ENCODE measurements at places on chromosomes 7 and 10.
A peak's percentile ranks its signal among the peaks of the same experiment; 100 is the strongest.

DNA sequence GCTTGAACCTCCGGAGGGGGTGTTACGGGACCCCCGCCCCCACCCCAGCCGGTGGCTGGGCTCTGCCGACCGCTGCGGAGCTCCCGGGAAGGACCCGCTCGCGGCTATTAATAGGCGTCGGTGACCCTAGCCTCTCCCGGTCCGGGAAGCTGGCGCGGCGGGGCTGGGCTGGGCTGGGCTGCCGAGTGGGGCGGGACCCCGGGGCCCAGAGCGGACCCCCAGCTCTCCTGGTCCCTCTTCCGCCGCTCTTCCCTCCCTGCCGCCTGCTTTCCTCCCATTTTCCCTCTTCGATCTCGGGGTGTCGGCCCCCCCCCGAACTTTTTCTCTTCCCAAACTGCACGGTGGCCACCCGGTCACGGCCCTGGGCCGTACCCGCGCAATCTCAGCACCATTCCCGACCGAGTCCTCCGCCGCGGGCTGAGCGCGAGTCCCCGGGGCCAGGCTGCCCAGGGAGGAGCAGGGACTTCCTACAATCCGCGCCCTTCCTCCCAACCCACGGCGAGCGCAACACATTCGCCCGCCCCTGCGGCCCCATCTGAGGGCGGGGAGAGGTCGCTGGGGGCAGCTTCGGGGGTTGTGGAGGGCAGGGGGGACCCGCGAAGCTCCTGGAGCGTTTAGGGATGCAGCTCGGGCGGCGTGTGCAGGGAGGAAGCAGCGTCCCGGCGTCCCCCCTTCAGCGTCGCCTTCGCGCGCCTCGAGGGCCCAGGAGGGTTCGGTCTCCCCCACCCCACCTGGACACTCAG, 3.1 kb upstream of the ELFN1 start:
- DNase-seq = peak; percentile 16

DNA sequence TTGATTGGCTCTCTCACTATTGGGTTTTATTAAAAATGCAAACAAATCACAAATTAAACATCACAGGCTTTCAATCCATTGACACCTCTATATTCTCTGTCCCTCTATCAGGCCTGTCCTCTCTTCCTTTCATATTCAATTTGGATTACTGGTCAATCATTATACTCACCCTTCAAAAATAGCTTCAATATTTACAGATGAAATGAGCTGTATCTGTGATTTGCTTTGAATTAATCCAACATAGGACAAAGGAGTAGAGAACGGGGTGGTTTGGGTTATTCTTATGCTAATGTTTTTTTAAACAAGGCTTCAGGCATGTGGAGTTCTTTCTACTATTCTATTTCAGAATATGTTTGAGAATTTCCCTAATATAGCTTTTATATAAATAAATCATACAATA, 2.3 kb downstream of the TAS2R39 start:
- no peak for DNase-seq

- DNase-seq = no peak
These were observed 221.4 kb upstream of the SEMA3C start for GRCh38 chr7:81140252-81140651.

DNA sequence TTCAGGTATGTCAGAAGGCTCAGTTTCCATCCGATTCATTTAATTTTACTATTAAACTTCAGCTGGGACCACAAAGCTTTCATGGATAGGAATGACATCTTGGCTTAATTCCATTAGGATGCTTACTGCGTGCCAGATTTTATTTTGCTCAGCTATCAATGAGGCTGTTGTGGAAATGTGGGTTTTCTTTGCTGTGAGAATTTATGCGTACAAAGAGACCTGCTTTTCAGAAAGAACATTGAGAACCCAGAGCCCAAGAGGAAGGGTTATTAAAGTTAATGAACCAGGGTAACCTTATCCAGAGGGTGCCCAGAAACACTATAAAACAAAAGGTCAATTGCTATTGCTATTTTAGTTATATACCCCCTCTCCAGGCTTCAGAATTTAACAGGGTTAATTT, 98.3 kb downstream of the MKLN1 start:
- DNase-seq = no peak

- DNase-seq = peak; percentile 63
These were observed 472.5 kb upstream of the SEMA3D start for GRCh38 chr7:85659364-85659763.

- DNase-seq = no peak
These were observed 164.8 kb upstream of the SLC25A13 start for GRCh38 chr7:96486681-96487080.

- DNase-seq = no peak
These were observed 244.5 kb upstream of the PITRM1 start for GRCh38 chr10:3417096-3417495.

- DNase-seq = peak; percentile 55
These were observed 259.2 kb downstream of the HDAC9 start for GRCh38 chr7:18754766-18755165.

DNA sequence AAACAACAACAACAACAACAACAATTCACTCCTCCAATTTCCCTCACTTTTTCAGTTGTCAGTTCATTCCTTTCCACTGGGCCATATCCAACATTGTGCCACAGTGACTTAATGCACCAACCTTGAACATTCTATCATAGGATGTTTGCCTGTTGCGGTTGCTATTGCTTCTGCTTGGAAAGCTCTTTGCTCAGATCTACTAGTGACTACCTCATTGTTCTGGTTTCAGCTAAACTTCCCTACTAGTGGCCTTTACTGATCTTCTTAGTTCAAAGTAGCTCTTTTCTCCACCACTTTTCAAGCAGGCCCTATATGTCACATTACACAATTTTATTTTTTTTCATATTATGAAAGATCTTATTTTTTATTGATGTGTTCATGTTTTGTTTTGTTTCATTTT, 9.8 kb upstream of the STEAP4 start:
- DNase-seq = no peak

- peak; percentile 43 for DNase-seq
These were observed 26.6 kb downstream of the ZNF775 start for GRCh38 chr7:150405584-150406311.

- peak; percentile 29 for DNase-seq
These were observed 220.1 kb downstream of the PPP1R3A start for GRCh38 chr7:113698556-113699220.

DNA sequence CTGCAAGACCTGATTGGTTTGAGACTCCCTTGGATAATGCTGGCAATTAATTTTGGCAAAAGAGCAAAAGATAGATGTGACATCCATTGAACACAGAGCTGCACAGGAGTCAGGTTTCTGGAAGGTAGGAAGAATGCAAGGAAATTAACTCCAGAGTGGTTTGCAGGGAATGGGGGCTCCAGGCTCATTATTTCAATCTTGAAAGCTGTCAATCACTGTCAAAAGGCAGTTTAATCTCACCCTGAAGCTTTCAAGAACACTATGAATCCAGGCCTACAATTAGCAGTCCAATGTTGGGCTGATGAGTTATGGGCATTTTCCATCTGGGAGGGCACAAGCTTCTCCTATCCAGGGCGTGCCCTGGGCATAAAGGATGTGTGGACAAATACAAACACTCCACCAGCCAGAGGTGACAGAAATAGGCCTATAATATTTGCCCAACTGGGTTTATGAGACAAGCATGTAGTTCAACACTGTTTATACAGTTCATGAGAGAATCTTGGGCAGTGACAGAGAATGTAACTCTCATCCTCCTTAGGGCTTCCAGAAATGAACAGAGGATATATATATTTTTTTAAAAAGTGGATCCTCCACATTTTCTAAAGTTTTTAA, 80.5 kb downstream of the KCNMA1 start:
- no peak for DNase-seq

GRCh38 chr10:99430451-99431189, at the start of gene GOT1:
Gene GOT1 (minus strand): TSS chr10:99430624. CDS start chr10:99430565, 59 bp downstream.
- peak; percentile 99 for DNase-seq

GRCh38 chr7:29042824-29043231, 84.7 kb upstream of the TRIL start:
- no peak for DNase-seq

GRCh38 chr10:75304741-75305390, 69.1 kb upstream of the COMTD1 start:
- DNase-seq = peak; percentile 27

- DNase-seq = no peak
These were observed 12.0 kb upstream of the GSDME start for GRCh38 chr7:24769014-24769830.

- no peak for DNase-seq
These were observed 39.4 kb upstream of the GRB10 start for GRCh38 chr7:50822110-50822509.

DNA sequence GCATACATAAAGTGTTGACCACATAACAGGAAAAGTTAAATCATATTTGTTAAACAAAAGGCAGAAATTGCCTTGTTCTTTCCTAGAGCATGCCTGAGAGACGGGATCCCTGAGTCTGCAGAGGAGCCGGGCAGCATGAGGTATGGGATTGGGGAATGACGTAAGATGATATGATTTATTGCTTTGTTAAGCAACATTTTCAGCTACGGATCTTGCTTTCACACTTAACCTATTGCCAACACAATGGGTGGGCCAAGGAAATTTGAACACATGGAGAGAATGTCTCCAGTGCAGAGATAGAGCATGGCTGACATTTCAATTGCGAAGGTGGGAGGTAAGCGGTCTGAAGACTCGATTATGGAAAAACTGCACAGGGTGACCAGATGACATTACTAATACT, 76.7 kb downstream of the EMX2 start:
- no peak for DNase-seq

- DNase-seq = no peak
These were observed 39.0 kb upstream of the SLC39A12 start for GRCh38 chr10:17912754-17913153.

GRCh38 chr7:149616898-149617297, 119.3 kb upstream of the ZNF746 start:
- DNase-seq = no peak

DNA sequence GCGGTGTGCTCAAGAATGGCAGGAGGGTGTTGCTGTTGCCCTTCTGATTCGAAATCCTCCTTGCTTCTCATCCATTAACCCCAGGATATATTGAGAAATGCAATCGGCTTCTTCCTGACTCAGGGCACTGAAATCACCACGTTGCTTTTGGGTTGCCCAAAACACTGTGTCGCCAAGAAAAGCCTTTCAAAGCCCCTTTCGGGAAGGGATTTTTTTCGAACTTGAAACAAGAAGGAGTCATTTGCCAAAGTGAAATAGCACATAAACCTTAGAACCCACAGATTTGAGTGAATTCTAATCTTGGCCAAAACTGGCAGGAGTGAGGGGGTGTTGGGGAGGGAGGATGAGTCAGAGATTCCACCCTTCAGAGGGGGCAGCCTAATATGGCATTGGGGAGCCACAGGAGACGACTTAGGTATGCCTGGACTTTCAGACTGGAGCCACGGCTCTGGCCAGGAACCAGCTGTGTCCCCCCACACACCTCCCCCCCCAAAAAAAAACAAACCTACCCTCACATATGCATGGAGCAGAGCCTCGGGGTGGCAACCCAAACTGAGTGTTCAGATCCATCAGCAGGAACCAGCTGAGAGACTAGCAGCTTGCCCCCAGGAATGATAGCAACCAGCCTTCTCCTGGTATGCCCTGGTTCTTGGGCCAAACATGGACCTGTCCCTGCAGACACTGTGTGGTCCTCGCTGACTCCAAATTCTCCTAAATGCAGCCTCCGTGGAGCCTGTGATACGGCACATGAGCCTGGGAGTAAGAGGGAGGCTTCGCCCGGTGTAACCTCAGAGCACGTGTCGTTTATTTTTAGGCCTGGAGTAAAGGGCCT, 138.4 kb downstream of the FGFR2 start:
- no peak for DNase-seq

DNA sequence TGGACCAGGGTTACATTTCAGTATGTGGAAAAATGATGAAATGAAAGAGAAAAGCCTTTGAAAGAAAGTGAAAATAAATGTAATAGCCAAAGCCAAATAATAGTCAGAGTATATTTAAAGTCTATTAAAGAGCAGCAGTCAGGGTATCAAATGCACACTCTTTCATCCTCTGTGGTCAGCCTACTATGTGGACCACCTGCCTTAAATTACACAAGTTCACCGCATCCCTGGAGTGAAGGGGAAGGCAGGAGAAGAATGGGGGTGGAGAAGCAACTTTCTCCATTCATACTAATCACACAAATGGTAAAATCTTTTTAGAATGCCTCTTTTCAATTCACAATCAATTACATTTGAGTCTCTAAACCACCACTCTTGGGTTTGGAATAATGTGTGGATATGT, 16.0 kb downstream of the TWIST1 start:
- DNase-seq = no peak

GRCh38 chr10:71850021-71850742, 869 bp downstream of the PSAP start:
- DNase-seq = no peak

GRCh38 chr7:99782012-99782953, 1.7 kb downstream of the CYP3A4 start:
- DNase-seq = no peak

DNA sequence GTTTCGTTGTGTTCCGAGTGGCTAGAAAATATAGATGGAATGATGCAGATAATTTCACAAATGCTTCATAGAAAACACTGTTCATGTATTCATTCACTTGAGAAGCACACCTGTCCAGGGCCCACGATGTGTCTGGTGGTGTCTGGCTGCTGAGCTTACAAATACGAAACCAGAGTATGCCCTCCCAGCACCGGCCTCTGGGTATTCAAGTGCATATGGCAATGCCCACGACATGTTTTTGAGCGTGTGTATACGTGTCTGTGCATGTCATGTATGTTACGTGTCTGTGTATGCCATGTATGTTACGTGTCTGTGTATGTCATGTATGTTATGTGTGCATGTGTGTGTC, 37.9 kb downstream of the IL2RA start:
- no peak for DNase-seq

GRCh38 chr10:20767028-20767427, 130.1 kb downstream of the NEBL start:
- peak; percentile 59 for DNase-seq

- DNase-seq = peak; percentile 59
These were observed 1.7 kb downstream of the DPY19L1 start for GRCh38 chr7:35035511-35035961.

GRCh38 chr10:25522946-25523608, 348.3 kb downstream of the GPR158 start:
- DNase-seq = peak; percentile 47

GRCh38 chr7:22219739-22220493, 137.0 kb downstream of the RAPGEF5 start:
- DNase-seq = peak; percentile 13

DNA sequence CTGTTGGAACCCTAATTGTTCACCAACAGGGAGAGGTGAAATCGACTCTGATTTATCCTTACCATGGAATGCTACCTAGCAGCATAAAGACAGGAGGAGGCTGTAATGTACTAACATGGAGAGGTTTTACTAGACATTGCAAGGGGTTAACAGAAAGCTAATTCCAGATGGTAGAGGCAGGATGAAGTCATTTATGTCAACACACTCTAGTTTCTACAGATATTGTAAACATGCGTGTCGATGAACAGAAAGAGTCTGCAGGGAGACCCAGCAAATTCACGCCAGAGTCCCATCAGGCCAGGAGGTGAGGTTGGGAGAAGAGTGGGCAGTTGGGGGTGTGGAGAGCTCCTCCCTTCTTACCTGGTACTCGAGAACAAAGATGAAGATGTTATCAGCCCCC, 7.0 kb downstream of the NPC1L1 start:
- DNase-seq = peak; percentile 28

- DNase-seq = no peak
These were observed 26.0 kb downstream of the KBTBD2 start for GRCh38 chr7:32865448-32866030.

Data from iris pigment epithelial cell (primary cell).